ENCODE measurements at places on chromosomes 5 and 9. TPM values are rescaled to one million over a fixed set of nuclear protein-coding genes. Genes with fewer than 3 reads are reported as not detected.

The DPYSL3 gene
- 68.5 TPM for total RNA-seq

The EQTN gene
- total RNA-seq, result not detected

The SLC22A4 gene
- 1.7 TPM for total RNA-seq

The PBX3 gene
- 82.3 TPM for total RNA-seq

The NUTM2G gene
- total RNA-seq, result not detected

The OGN gene
- 11.5 TPM for total RNA-seq

The PCDHGC4 gene
- 4.9 TPM for total RNA-seq

The TSPAN17 gene
- 16.9 TPM for total RNA-seq

The HTR1A gene
- total RNA-seq, result not detected

The PDZD2 gene
- total RNA-seq, result 42.7 TPM

The HMCN2 gene
- 5.2 TPM for total RNA-seq

The FGF10 gene
- total RNA-seq, result 41.3 TPM

The NIPAL4 gene
- total RNA-seq, result 12.0 TPM

The ERAP2 gene
- 16.5 TPM for total RNA-seq

The SLC9A3 gene
- 3.9 TPM for total RNA-seq

The PCDHGC5 gene
- 3.4 TPM for total RNA-seq

The FOXD4 gene
- total RNA-seq, result not detected

The P4HA2 gene
- total RNA-seq, result 42.0 TPM

The PCAT7 gene
- not detected for total RNA-seq

The FUT7 gene
- not detected for total RNA-seq

The GNA14 gene
- total RNA-seq, result 11.0 TPM

The CBY3 gene
- not detected for total RNA-seq

The STING1 gene
- 103 TPM for total RNA-seq

The C9orf153 gene
- total RNA-seq, result not detected

The SPATA31A3 gene
- total RNA-seq, result not detected

The OR1N2 gene
- total RNA-seq, result not detected

The RUFY1 gene
- 35.6 TPM for total RNA-seq

The MLANA gene
- not detected for total RNA-seq

The CCL28 gene
- total RNA-seq, result 0.74 TPM

The COQ4 gene
- total RNA-seq, result 42.0 TPM

The NR5A1 gene
- 1.2 TPM for total RNA-seq

The TUBB4B gene
- total RNA-seq, result 312 TPM

The LCN10 gene
- 8.3 TPM for total RNA-seq

The PCDHB5 gene
- 2.9 TPM for total RNA-seq

Data from vagina (tissue), 2 donors.